Naive thymus-derived CD8-positive, alpha-beta T cell (primary cell): ENCODE measurements at places on chromosomes 16 and 17.

DNA sequence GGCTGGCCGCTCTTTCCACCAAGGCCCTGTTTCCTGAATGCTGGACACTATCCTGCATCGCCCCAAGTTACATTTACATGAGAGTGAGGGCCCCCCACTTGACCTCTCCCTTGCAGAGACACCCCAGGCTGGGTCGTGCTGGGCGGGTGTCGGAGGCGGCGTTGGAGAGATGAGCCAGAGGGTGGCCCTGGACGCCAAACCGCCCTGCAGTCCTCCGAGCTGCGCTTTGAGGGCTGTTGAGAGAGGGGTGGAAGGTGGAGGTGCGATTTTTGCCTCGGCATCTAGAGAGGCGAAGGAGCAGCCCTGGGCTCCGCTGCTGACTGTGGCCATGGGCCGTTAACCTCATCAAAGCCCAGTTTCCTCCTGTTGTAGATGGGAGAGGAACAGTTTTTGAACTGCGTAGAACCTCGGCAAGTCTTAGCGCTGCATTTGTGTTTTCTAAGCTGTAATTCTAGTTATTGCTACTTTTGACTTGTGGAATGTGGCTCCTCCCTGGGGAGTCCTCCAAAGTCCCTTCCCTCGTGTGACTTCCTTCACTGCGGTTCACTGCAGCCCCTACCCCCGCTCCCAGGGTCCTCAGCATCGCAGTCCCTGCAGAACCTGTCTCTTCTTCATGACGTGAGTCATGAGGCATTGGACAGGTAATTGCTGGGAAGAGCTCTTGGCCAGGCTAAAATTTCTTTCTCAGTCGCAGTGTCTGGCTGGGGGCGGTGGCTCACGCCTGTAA, 986 bp upstream of the ELOB start:
- peak; percentile 56 for DNase-seq

GRCh38 chr16:19169082-19169639, 1.1 kb downstream of the SYT17 start:
- DNase-seq = no peak

DNA sequence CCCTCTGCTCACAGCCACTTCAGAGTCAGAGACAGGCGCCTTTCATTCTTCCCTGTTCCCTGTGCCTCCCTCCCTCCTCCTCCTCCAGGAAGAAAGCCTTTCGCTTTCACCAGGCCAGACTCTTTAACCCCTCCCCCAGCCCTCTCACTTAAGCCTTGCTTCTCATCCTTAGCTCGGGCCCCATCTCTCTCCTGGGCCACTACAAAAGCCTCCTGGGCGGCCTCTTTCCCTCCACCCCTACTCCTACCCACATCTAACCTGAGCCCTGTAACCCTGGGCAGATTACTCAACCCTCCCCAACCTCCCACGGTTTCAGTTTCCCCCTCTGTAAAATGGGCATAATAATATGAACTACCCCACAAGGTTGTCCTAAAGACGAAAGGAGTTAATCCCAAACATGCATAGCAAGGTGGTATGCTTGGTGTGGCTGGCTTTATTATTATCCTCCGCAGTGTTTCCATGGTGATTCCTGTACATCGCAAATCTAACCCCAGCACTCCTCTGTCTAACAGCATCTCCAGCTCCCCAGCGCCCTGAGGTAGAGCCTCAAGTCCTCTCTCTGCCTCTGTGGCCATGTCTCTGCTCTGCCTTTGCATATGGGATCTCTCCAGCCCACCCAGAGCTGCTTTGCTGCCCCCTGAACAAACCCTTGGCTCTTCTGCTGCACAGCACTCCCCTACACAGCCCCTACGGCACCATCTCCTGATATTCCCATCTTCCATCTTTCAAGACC, 17.7 kb downstream of the PIMREG start:
- DNase-seq = no peak

DNA sequence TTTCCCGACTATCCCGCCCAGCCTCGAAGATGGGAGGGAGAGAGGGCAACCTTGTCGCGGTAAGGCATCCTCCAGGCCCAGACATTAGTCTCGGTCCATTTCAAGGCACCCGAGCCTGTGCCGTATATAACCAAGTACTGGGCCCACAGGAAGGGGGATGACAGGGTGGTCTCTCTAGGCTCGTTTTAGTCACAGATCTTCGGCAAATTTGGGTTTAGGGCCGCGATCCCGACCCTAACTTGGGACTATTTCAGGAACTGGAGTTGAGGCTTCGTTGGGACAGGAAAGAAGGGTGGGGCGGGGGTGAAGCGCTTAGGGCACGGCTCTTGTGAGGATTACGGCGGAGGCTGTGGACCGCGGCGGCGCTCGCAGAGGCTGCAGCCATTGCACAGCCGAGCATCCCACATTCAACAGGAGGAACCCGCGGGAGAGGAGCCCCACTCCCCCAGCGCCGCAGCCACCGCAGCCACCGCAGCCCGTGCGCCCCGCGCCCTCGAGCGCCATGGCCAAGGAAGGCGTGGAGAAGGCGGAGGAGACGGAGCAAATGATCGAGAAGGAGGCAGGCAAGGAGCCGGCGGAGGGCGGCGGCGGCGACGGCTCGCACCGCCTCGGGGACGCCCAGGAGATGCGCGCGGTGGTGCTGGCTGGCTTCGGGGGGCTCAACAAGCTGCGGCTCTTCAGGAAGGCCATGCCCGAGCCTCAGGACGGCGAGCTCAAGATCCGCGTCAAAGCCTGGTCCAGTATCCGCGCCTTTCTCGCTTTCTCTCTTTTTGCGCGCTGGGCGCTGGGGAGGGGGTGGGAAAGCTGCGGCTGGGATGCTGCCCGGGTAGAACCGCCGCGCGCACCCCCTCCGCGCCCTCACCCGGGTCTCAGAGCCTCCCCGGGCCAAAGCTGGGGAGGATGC, at the start of gene VAT1L:
VAT1L (plus strand) TSS at position 384 of the 904 bp plus-strand sequence; CDS start at position 503, 119 bp downstream.
- DNase-seq = no peak

GRCh38 chr16:75938818-75939217, 212.5 kb upstream of the CPHXL start:
- no peak for DNase-seq

- no peak for DNase-seq
Measured at GRCh38 chr16:17475104-17475503, 4.3 kb upstream of the XYLT1 start.

DNA sequence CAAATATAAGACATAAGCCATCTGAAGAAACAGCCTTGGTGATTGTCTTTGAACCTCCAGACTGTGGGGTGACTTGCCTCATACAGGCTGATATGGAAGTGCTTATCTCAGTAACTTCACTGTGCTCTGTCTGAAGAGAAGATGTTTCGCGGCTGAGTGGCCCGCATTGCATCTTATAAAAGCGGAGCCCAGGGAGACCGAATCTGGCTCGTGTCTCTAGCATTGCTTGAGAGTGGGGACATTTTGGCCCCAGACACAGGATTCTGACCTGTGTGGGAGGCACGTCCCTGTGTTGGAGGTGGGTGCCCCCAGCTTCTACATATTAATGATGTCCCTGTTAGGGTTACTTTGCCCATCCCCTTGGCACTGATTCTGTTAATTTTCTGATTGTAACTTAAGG, 66.4 kb downstream of the METRNL start:
- no peak for DNase-seq

GRCh38 chr17:75535119-75535537, 9.6 kb downstream of the LLGL2 start:
- DNase-seq = peak; percentile 46

DNA sequence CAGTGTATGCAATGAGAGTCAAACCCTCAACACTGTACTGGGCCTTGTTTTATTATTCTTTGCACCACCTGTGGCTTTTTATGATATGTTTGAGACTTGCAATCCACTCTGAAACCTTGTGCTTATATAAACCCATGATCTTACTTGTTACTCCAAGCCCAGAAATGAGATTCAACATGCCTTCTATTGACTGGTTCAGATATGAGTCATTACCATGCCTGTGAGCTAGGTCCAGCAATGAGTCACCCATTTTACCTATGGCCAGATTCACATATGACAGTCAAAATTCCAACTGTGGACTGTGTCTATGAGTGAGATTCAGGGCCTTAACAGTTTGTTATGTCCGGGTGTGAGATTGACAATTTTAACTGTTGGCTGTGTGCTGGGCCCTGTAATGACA, 1846.1 kb downstream of the TP53TG3F start:
- DNase-seq = no peak

DNA sequence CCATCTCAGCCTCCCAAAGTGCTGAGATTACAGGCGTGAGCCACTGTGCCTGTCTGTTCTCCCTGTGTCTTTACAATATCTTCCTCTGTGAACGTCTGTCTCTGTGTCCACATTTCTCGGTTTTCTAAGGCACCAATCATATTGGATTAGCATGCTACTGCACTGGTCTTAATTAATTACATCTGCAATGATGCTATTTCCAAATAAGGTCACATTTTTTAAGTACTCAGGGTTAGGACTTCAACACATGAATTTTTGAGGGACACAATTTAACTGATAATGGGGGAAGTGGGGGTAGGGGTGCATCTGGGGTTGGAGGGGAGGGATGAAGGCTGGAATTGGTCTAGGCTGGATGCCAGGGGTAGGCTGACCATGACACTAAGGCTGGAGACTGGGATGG, 102.6 kb downstream of the N4BP1 start:
- DNase-seq = no peak

- no peak for DNase-seq
Measured at GRCh38 chr17:55774846-55775271, 24.0 kb downstream of the PCTP start.

GRCh38 chr16:74020095-74020670, 276.4 kb upstream of the PSMD7 start:
- DNase-seq = no peak

GRCh38 chr16:4962716-4963115, 4.6 kb downstream of the SEC14L5 start:
- no peak for DNase-seq

DNA sequence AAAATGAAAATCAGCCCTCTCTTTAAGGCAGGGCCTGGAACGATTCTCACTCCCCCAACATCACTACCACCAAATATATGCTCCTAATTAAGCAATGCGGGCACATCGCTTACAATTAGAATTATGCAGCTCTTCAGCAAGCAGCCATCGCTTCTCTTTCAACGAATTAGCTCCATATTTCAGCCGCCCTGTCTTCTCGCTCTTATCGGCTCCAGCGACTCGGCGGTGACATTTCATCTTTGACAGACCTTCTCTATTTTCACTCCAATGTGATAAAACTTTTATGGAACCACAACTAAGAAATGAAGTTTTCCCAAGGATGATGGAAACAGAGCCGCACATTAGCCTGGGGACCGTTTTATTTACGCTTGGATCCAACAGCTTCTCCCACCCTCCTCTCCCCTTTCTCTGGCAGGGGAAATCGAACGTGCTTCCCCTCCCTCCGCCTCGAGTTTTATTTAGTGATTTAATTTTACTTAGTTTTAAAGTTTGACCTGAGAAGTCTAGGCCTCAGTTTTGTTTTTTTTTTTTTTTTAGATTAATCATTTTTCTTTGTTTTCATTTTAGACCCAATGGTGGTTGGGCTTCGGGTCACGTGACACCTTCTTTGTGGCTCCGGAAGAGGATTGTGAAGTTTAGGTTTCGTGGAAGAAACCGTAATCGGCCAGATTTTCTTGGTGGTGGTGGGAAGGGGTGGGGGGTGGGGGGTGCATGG, 3.1 kb upstream of the HOXB2 start:
- DNase-seq = peak; percentile 44

- DNase-seq = no peak
Measured at GRCh38 chr17:70181376-70181775, 12.0 kb downstream of the KCNJ2 start.

DNA sequence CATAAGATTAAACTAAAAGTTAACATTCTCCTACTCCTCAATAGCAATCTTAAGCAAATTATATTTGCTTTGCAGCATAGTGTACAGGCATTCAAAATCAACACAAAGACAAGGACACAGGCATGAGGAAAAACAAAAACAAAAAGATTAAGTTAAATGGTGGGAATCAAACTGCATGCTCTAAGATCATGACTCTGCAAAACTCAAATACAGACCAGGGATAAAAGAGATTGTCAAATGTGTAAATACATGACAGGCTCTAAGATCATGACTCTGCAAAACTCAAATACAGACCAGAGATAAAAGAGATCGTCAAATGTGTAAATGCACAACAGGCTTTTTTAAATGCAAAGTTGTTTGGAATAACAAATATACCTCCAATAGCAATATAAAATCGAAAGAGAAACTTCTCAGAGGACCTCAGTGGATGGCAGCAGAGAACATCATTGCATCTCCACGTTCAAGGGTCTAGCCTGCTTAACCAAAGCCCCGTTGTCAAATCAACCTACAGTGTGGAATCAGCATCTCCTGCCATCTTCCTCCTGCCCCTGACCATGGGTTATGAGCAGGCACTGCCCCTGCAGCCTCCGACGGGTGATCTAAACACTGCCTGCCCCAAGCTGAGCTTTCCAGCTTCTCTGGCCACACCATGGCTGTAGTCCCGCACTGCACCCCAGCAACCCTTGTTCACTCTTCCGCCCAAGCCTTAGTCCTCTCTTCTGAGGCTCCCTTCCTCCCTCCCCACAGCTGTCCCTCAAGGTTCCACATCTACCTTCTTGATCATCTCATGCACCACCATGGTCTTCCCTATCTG, 446.1 kb downstream of the SOX9 start:
- DNase-seq = no peak

DNA sequence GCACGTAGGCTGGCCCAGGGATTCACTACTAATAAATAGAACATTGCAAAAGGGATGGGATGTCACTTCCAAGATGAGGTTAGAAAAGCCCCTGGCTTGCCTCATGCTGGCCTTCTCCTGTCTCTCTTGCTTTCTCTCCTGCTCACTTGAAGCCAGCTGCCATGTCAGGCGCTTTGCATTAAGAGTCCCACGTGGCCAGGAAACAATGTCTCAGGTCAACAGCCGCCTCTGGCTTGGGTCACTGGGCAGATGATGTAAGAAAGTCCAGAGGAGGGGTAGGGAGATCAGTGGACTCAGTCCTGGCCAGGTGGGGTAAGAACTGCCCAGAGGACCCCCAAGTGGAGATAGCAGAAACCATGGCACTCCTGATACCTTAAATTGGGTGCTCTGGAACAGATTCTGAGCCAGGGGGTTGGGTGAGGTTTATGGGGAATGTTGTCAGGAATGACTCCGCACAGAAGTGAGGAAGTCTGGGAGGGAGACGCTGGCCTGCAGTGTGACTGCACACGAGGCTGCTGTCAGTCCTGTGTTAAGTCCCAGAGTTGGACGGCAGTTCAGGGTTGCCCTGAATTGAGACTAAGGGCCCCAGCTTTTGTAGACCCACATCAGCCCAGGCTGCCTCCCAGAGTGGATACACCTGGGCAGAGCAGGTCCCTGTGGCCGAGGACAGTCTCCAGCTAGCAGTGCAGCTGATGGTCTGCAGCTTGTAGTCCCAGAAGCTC, 17.7 kb downstream of the C16orf82 start:
- DNase-seq = no peak

- no peak for DNase-seq
Measured at GRCh38 chr16:66298006-66298405, 68.5 kb upstream of the CDH5 start.

GRCh38 chr16:1530883-1531637, 2.4 kb upstream of the TMEM204 start:
- peak; percentile 38 for DNase-seq

- no peak for DNase-seq
Measured at GRCh38 chr17:47640076-47640475, 9.6 kb upstream of the KPNB1 start.

- no peak for DNase-seq
Measured at GRCh38 chr16:86959091-86959651, 358.0 kb downstream of the C16orf95 start.
